ENCODE measurements at places on chromosomes 2 and 18. TPM values are rescaled to one million over a fixed set of nuclear protein-coding genes. Genes with fewer than 3 reads are reported as not detected.

DNA sequence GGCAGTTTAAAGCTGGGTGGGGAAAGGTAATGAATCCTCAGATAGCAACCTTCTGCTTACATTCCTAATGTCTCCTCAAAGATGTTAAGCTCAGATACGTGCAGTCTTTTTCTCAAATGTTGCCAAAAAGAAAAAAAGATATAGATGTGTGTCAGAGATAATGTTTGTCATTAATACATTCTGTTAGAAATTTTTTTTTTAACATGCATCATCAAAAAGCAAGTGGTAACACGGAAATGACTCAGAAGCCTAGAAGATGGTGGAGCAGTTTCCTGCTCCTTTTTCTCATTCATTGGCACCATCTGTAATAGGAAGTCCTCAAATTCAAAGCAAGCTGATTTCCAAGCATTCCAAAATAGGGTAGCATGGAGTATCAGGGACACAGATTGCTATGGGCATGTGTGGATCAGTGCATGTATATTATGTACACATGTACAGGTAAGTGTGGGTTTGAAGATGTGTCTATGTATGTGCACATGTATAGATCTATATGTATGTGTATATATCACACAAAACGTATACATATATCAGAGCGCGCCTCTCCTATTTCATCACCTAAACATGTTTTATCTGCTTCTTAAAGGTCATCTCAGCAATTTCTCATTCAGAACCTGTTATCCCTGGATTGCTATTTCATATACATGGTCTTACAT, 79.9 kb upstream of the ITGB6 start:
- H3K27me3 ChIP-seq: no peaks in the 10 kb centered on the region
- H3K36me3 ChIP-seq: peaks cover 31% of the 10 kb centered on the region
- no peak for DNase-seq
- H3K4me1 ChIP-seq: peaks cover 26% of the 10 kb centered on the region
- H3K27ac ChIP-seq: peak overlapping the region; percentile 91
- H3K4me3 ChIP-seq: no peak overlapping the region

Gene VSNL1
- total RNA-seq: not detected

- H3K4me3 ChIP-seq: peak overlapping the region; percentile 85
- peak; percentile 48 for DNase-seq
- H3K27me3 ChIP-seq: no peaks in the 10 kb centered on the region
These were observed 405 bp downstream of the PPP3R1 start for GRCh38 chr2:68251855-68252399.

- no peaks in the 10 kb centered on the region for H3K4me1 ChIP-seq
- H3K27me3 ChIP-seq: no peaks in the 10 kb centered on the region
- DNase-seq: no peak
These were observed 1004.9 kb upstream of the ZEB2 start for GRCh38 chr2:145524836-145525235.

DNA sequence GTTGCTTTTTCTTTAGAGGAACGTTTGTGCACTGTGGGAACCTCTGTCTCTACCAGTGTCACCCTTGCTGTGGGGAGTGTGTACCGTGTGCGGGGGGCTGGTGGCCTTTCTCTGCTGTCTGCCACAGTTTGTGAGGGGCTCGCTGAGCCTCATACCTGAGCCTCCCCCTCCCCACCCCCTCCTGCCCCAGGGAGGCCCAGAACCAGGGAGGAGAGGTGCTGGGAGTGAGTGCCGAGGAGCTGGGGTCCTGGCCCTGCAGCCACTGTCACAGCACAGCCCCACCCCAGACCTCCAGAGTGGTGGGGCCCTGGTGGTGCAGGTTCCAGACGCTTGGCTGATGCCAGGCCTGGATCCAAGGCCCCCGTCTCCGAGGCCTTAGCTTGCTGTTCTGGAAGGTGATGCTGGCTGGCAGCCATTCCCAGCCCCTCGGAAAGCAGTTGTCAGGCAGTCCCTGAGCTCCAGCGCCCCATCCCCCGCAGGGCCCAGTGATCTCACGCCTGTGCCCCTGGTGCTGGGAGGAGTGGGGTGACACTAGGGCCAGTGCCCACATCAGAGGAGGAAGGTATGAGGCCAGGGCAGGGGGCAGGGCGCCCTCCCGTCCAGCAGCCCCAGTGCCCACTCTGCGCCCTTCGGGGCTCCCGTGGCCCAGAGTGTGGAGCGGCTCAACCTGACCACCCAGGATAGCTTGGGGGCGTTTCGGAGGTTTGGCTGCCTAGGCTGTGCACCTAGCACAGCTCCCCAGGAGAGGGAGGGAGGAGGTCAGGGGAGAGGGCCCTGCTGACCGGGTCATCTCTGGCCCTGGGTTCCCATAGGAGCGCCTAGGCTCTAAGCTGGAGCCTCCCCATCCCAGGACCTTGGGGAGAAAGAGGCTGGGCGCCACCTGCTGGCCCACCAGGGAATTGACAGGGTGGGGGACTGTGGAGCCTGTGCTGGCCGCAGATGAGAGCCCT, 53.0 kb upstream of the ALPP start:
- H3K4me1 ChIP-seq: peaks cover 35% of the 10 kb centered on the region
- no peaks in the 10 kb centered on the region for H3K36me3 ChIP-seq
- DNase-seq: peak; percentile 70
- H3K27ac ChIP-seq: no peak overlapping the region

DNA sequence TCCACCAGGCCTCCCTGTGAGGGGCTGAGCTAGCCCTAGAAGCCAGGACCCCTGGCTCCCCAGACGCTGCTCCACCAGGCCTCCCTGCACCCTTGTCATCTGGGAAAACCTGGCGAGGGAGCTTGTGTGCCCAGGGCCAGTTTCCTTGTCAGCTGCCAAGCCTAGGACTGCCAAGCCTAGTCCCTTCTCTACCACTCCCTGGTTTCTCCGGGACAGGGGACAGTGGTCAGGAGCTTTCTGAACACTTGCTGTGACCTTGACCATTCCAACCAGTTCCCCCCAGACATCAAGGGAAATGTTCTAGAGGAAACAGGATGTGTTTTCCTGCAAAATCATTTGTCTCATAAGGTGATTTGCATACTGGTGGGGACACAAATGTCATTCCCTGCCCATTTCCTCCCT, 41.3 kb upstream of the MRPL33 start:
- peaks cover 1% of the 10 kb centered on the region for H3K27me3 ChIP-seq
- H3K4me1 ChIP-seq: peaks cover 29% of the 10 kb centered on the region
- H3K36me3 ChIP-seq: peaks cover 2% of the 10 kb centered on the region

Gene ODC1
- 72.0 TPM for total RNA-seq

Gene FSHR
- not detected for total RNA-seq
